ENCODE measurements at places on chromosomes 16 and 17.

DNA sequence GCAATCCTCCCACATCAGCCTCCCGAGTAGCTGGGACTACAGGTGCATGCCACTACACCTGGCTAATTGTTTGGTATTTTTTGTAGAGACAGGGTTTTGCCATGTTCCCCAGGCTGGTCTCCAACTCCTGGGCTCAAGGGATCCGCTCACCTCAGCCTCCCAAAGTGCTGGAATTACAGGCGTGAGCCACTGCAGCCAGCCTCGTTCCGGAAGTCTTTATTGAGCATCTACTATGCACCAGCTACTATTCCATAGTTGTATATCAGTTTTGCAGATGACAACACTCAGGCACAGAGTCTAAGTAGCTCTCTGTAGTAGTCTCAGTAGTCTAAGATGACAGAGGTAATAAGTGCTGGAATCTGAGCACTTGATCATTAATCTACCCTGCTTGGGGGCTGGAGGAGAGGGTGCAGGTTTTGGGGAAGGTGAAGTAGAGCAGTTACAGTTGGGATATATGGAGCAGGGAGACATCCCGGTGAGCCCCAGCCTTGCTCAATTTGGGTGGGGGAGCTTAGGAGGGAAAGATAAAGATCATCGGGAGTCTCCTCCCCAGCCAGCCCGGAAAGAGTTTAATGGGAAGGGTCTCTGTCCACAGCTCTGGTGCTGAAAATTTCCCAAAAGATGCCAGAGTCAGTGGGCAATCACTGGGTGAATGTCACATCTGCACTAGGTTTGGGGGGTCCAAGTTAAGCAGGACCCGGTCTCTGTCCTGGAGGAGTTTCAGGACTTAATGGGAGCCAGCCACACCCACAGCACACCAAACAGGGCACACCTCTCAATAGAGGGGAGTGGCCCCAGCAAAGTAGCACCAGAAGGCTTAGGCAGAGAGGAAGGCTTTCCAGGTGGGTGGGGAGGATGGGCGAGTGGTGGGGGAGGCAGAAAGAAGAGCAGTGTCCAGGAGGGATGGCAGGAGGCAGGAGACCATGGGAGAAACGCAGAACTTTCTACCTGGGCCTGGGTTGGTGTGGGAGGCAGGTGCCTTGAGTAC, 1.7 kb downstream of the OTOP3 start:
- DNase-seq, result no peak

- DNase-seq, result no peak
Measured at GRCh38 chr16:51449441-51449840, 298.4 kb upstream of the SALL1 start.

GRCh38 chr17:2090804-2091534, 36.1 kb downstream of the HIC1 start:
- no peak for DNase-seq

- DNase-seq, result no peak
Measured at GRCh38 chr17:29107933-29108822, 65.2 kb downstream of the PIPOX start.

GRCh38 chr17:45752246-45752645, 31.9 kb upstream of the CRHR1 start:
- DNase-seq, result no peak

- DNase-seq, result no peak
Measured at GRCh38 chr16:77393955-77394354, 40.9 kb downstream of the ADAMTS18 start.

DNA sequence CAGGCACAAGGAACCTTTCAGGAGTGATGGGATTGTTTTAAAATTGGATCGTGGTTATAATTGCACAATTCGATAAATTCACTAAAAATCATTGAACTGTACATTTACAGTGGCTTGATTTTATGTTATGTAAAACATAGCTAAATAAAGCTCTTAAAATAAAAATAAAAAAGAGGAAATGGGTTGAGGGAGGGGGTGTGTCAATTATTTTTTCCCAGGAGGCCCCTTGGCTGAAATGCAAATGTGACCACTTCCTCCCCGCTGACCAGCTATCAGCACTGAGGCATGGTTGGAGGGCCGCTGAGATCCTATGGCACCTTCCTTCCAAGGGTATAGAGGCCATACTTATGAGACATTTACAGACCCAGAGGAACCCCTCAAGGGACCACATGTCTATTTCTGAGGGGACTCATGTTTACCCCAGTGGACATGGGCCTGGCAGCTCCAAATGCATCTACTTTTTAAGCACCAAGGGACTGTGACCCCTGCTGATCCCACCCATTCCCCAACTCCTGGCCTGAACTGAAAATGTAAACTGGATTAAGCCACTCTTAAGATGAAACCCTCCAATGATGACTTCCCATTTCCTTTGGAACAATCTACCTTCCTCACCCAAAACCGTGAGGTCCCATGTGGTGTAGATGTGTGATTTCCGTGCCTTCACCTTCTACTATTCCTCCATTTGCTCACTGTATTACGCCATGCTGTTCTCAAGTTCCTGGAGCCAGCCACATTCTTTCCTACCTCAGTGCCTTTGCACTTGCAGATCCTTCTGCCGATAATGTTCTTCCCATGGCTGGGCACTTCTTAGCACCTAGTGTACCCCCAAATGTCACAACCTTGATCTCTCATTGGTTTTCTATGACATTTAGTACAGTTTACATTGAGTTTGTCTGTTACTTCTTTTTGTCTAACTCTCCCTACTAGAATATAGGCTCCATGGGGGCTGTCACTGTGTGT, 2.8 kb upstream of the IL21R start:
- DNase-seq, result no peak
